NCI-H1105 treated with DMSO at 0.1 percent for 48 hours (cell line): ENCODE measurements at places on chromosomes 6 and 20.
A peak's percentile ranks its signal among the peaks of the same experiment; 100 is the strongest.

- DNase-seq: no peak
Measured at GRCh38 chr6:87904011-87904410, 143.6 kb upstream of the SPACA1 start.

- no peak for DNase-seq
Measured at GRCh38 chr6:9484091-9484490, 930.8 kb downstream of the TFAP2A start.

- DNase-seq: peak; percentile 30
Measured at GRCh38 chr20:47205577-47206123, 150.8 kb downstream of the ZMYND8 start.

- DNase-seq: no peak
Measured at GRCh38 chr6:137910424-137910834, 43.4 kb downstream of the TNFAIP3 start.

DNA sequence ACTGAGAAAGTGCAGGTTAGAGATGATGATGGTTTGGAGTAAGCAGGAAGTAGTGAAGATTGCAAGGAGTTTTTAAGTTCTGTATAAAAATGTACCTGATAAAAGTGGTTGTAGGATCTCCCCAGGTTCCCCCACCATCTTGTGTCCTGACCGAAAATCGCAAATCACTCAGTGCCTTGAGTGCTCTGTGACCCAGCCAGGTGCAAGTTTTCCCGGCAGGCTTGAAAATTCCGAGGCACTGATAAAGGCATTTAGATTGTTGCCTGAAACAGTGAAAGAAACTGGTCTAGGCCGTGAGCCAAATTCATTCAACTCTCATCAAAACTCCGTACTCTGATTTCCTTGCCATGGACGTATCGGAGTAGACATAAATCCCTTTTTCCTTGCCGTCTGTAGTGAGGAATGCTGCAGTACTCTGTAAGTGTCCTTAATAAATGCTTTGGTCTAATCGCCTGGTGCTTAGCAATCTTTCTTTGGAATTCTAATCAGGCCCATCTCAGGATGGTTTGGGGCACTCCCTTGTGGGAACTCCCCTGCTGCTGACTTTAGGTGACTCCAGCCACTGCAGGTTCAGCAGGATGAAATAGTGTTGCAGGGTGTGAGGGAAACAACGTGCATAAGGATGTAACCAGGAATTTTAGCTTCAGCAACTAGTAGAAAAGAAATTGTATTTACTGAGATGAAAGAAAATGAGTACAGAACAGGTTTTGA is 1199.8 kb upstream of the MAP3K7 start:
- no peak for DNase-seq

DNA sequence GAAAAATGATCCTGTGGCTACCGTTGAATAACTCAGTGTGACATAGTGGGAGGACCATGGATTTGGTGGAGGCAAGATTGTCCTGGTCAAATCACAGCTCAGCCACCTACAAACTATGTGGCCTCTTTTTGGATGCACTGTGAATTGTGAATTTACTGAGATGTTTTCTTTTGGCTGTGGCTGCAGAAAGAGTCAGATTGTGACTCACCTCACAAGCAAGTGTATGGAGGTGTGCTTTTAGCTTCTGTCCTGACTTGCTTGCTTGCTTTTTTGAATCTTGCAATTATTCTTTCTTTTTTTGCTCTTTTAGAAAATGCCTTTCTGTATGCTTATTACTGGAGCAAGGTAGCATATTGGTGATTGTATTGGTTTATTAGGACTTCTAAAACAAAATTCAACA is 122.9 kb upstream of the FOXO3 start:
- DNase-seq: no peak

DNA sequence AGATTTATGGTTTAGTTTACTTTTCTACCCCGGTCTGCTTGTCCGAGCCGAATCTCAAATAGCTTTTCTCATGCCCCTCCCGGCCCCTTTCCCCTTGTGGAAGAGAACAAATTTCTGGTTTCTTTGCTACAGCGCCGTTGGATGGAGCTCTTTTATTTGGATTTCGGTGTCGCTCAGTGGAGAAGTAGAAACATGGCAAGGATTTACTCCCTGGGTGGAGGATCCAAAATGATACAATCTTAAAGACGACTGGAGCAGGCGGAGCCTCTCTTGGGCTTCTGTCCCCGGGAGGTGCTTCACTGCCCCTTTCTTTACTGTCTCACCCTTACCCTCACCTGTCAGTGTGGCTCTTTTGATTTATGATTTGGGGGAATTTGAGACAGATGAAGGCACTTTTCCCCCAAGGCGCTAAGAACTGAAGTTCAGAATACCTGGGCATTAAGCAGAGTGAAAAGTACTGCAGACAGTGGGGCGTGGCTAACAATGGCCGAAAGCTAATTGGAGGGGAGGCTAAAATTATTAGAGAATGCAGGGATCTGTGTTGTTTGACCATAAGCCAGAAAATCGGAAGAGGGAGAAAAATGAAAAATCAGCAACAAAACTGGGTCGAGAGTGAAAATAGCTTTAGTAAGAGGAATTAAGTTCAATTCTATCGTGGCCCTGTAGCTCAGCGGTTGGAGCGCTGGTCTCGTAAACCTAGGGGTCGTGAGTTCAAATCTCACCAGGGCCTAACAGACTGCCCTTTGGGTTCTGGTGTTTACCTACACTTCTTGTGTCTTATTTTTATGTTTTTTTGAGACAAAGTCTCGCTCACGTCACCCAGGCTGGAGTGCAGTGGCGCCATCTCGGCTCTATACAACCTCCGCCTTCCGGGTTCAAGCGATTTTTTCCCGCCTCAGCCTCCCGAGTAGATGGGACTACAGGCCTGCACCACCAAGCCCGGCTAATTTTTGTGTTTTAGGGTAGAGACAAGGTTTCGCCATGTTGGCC is 145.1 kb upstream of the ZNF184 start:
- DNase-seq: peak; percentile 51

- no peak for DNase-seq
Measured at GRCh38 chr6:49551866-49552129, 1.3 kb downstream of the C6orf141 start.

- no peak for DNase-seq
Measured at GRCh38 chr20:33686984-33687366, 790 bp upstream of the E2F1 start.

DNA sequence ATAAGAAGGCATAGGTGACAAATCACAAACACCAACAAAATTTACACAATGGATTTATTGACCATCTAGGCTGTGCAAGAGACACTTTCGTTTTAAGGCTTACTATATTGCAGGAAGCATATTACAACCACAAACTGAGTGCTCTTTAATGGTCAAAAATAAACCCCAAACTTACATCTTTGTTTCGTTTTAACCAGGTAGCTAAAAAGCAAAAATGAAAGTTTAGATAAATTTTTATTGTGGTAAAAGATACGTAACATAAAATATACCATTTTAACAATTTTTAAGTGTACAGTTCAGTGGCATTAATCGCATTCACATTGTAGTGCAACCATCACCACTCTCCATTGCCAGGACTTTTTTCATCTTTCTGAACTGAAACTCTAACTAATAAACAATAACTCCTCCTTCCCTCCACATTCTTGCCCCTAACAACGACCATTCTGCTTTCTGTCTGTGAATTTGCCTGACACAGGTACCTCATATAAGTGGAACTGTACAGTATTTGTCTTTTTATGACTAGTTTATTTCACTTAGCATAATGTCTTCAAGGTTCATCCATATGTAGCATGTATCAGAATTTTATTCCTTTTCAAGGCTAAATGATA is 32.3 kb upstream of the DUSP22 start:
- no peak for DNase-seq

DNA sequence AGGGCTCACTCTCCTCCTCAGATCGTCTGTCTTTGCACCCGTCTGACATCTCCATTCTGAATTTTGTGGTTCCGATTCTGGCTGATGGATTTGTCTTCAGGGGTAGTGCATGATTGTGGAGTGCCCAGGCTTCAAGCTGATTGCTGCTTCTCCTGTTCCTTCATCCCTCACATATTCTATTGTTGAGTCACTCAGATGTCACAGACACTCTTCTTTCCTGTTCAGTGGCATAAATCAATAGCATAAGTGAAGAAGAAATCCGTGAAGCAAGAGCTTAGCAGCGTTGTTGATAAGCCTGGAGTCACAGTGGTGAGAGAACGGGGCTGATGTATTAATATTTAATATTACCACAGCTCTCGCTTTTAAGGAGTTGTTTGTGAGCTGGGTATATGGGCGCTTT is 152.5 kb downstream of the MTHFD1L start:
- no peak for DNase-seq

GRCh38 chr20:61662968-61663331 is 402.7 kb downstream of the TAF4 start:
- DNase-seq: no peak

GRCh38 chr20:23159947-23160318 is 73.8 kb upstream of the CD93 start:
- no peak for DNase-seq

- no peak for DNase-seq
Measured at GRCh38 chr20:34527016-34527415, 10.8 kb downstream of the DYNLRB1 start.

- DNase-seq: no peak
Measured at GRCh38 chr6:50093938-50094272, 44.2 kb upstream of the DEFB112 start.
